ENCODE measurements at places on chromosomes 3 and 15. TPM values are rescaled to one million over a fixed set of nuclear protein-coding genes. Genes with fewer than 3 reads are reported as not detected.

BUB1B gene
- total RNA-seq = 73.0 TPM

PTX3 gene
- total RNA-seq = 22.1 TPM

COMMD2 gene
- total RNA-seq = 21.4 TPM

PPP1R2 gene
- total RNA-seq = 82.0 TPM

TTC14 gene
- total RNA-seq = 25.1 TPM

HRH1 gene
- 35.2 TPM for total RNA-seq

FAM107A gene
- total RNA-seq = 0.13 TPM

BAHD1 gene
- total RNA-seq = 13.9 TPM

CPLX3 gene
- not detected for total RNA-seq

SCN11A gene
- total RNA-seq = not detected

STAB1 gene
- 0.13 TPM for total RNA-seq

ELL3 gene
- 3.0 TPM for total RNA-seq

TMC3 gene
- total RNA-seq = not detected

C3orf49 gene
- total RNA-seq = not detected

TIPIN gene
- total RNA-seq = 8.0 TPM

METTL6 gene
- total RNA-seq = 13.0 TPM

CLDN18 gene
- total RNA-seq = not detected

EPHA6 gene
- not detected for total RNA-seq

SLC28A1 gene
- not detected for total RNA-seq

SLC9A9 gene
- 1.4 TPM for total RNA-seq

TM4SF18 gene
- 0.51 TPM for total RNA-seq

CHDH gene
- 1.5 TPM for total RNA-seq

SMCO1 gene
- total RNA-seq = not detected
